Activated CD4-positive, alpha-beta T cell treated with anti-CD3 and anti-CD28 coated beads for 1 hour (primary cell): ENCODE measurements at places on chromosomes 1 and 21.

GRCh38 chr1:184031409-184032107 lies 6.0 kb downstream of the COLGALT2 start:
- no peak for DNase-seq

DNA sequence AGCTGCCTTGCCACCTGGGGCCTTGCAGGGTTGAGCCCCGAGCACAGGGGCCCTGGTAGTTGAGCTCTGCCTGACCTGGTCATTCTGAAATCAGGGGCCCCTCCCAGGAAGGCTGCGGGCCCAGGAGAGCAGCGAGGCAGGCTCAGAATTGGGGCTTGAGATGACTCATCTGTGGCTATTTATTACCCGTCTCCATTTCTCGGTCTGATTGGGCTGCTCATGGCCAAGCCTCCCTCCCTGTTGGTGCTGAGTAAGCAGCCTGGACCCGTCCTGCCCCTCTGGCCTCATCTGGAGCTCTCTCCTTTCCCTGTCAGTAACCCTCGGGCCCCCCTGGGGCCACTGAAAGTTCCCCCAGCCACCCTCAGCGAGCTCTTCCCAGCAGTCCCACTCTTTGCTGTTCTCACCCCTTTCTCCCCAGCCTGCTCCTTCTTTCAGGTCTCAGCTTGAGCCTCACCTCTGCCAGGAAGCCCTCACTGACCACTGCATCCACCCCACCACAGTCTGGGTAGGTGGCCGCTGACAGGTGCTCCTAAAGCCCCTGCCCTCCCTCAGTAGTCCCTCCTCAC lies 11.0 kb upstream of the TNFRSF8 start:
- no peak for DNase-seq

GRCh38 chr1:227417756-227418480 lies 99.6 kb upstream of the CDC42BPA start:
- DNase-seq: no peak

DNA sequence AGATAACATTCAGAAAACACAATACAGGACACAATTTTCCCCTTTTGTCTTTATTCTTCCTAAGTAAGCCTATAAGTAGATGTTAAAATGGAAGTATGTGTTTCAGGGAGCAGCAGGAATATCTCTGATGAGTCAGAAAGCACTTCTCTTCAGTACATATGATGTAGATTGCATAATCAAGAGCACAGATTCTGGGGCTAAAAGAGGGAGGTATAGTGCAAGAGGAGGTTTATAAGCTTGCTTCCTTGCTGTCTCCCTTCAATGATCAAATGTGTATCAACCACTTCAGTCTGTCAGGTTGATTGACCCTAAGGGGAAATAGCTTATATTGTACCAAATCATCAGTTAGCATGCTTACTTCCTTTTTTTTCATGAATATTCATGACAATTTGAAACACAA lies 822.8 kb downstream of the BRINP3 start:
- no peak for DNase-seq

DNA sequence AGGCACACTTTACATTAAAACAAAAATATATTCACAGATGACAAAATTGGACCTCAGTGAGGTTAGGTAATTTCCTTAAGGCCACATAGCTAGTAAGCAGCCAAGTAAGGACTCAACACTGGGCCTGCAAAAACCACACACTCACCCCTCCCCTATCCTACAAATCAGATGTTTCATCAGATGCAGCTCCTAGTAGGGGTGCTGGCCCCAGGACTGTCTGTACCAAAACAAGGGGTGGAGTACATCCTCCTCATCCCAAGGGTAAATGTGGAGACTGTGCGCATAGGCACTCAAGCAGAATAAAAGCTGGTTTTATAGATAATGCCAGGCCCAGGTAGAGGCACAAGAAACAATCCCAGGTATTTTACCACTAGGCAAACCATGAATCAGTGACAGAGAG lies 25.7 kb downstream of the URB1 start:
- DNase-seq: no peak

GRCh38 chr1:54390655-54391054 lies 15.5 kb downstream of the SSBP3 start:
- DNase-seq: no peak

DNA sequence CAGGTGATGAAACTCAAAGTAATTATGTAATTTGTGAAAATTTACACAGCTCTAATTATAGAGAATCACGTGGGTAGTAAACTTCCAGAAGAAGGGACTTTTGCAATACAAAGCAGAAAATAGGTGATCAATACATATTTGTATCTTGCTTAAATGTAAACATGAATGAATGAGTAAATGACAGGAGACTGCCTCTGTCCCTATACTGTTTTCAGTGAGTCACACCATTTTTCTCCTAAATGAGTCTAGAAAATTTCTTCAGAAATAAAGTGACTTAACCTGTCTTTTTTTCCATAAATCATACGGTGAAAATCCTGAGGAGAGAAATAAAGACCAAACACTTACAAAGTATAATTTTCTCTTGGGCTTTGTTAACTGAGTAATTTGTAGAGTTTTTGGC lies 11.9 kb downstream of the RAP1A start:
- DNase-seq: no peak

DNA sequence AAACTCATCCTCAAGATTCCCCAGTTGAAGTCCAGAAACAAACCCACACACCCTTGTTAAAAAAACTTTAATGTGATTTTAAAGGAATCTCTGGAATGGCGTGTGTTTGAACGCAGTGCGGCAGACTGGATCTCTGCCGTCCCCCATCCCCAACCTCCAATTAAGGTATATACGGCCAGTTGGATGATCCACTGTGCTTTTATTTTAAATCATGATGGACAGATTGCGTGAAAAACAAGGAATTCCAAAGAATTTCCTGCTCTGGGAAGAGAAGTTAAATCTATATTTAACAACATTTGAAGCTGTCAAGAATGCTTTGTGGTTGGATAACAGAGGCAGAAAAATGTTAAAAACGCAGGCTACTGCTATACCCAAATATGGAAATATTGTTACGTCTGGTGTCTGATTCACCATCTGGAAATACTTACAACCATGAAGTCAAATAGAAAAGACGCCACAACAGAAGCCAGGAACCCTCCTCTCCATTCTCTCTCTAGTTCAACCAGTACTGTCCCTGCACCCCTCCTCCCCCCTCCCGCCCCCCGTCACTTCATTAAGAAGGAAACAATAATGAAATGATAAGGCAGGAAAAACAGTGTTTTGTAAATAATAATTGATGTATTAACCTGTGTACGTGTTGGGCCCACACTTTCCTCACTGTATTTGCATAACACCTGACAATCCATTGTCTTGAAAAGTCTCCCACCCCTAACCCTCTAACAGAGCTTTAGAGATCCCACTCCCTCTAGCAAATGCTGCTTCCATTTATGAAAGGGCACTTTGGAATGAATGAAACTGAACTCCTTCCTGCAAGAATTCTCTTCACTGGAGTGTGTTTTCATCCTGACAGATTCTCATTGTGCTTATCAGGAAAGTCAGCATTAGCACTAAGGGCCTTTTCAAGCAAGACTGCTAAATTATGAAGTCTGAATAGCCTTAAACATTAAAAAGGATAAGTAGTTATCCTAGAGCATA lies 2.0 kb upstream of the CCN1 start:
- no peak for DNase-seq

- no peak for DNase-seq
Measured at GRCh38 chr1:40281853-40282252, 23.8 kb downstream of the ZMPSTE24 start.

- DNase-seq: no peak
Measured at GRCh38 chr21:22900490-22900889, 1902.3 kb downstream of the NCAM2 start.

DNA sequence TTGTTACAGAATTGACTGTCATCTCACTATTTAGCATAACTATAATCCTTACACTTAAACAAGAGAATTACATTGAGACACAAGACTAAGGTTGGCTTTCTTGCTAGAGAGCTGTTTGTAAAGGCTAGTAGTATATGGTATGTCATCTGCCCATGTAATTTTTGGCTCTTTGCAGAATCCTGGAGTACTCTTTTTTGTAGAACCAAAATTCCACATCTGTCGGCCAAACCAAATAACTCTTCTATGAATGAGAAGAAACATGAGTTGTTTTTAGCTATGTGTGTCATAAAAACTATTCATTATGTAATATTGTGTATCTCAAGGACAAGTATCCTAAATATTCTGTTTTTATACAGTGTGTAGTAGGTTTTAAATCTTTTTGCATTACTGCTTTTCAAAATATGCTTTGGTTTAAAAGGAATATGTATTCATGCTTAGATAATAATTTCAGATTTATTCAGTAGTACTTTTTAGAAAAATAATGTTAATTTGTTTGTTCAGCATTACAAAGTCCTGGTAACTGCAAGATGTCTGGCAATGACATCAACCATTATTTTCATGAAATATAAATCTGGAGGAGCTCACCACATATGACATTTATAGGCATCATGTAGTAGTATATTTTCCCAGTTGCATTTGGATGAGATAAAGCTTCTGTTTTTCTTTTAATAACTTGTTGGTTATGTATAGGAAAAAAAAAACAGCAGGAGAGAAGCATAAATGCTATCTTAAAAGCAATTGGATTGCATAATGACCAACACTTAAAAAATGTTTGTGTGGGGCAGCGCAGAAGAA lies 159.8 kb downstream of the HS2ST1 start:
- no peak for DNase-seq

GRCh38 chr21:39694750-39695149 lies 50.2 kb upstream of the IGSF5 start:
- no peak for DNase-seq

GRCh38 chr1:109290998-109291397 lies 8.1 kb upstream of the PSRC1 start:
- no peak for DNase-seq

- DNase-seq: no peak
Measured at GRCh38 chr1:212791261-212791675, 309 bp downstream of the NSL1 start.
